ENCODE measurements at places on chromosomes 12 and 14.

- DNase-seq: no peak
Observed at GRCh38 chr12:52191841-52192791, at the start of gene KRT80. KRT80 (minus strand) TSS chr12:52192014; CDS start chr12:52191902, 112 bp downstream.

GRCh38 chr12:123936471-123936870 is 36.2 kb downstream of the CCDC92 start:
- no peak for DNase-seq

DNA sequence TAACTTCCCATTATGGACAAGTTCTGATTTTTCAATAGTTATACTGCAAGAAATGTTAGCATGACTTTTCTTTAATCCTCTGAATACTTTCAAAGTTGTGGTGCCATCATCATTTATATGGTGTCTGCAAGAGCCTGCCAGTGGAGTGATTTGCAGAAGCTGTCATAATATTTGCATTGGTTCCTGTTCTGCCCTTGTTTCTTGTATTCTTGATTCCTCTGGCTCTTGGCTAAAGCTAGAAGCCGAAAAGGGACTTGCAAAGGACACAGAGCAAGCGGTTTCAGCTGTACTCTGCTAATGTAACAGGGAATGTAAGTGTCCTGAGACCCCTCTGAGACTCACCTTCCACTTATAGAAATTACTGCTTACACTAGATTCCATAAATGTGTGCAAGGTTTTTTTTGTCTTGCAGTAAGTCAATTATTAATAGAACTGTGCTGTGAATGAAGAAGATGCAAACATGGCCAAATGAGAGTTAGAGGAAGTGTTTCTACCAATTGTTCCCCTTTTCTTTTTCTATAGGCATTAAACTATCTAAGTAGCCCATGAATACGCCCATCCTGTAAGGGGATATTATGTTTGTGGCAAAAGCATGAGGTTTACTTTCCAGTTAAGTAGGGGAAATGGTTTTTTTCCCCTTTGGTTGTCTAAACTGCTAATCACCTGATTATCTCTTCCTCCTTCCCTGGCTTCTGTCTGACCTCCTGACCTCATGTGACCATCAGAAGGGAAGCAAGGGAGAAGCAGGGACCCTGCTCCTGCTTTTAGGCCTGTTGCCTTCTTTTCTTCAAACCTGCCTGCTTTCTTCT is 5.3 kb downstream of the DYRK4 start:
- no peak for DNase-seq

DNA sequence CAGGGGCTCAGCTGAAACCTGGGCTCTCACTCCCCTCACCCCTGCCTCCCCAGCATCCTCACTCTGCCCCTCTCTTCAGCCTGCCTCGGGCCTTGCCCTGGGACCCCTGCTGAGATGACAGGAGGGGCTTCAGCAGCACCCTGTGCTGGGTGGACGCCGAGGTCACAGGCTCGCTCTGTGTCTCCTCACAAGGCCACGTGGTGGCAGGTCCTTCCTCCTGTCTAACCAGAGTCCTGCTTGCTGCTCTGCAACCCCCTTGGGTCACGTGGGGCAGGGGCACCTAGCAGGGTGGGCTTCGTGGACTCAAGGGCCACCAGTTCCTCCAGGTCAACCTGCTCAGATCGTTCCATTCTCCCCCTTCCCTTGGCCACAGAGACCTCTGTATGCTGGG is 90.4 kb downstream of the TMEM121 start:
- no peak for DNase-seq

DNA sequence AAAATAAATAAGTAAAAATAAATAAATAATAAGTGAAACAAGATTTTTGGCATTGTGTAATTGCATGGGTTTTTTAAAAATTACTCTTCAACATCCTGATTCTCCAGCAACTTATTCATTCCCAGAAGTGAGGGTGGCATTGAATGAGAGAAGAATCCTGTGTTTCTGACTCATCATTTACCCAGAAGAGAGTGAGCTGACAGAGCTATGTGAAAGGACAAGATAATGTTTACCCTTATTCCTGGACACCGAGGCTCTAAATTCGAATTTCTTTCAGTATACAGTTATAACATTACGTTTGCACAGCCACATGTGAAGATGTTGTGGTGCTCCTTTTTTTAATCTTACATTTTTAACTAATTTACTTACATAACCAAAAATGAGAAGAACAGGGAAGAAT is 36.4 kb downstream of the BBS10 start:
- DNase-seq: no peak

- DNase-seq: no peak
Observed at GRCh38 chr12:57726884-57727757, 11.4 kb downstream of the AGAP2 start.

- DNase-seq: no peak
Observed at GRCh38 chr12:85779768-85780167, 56.4 kb downstream of the RASSF9 start.

GRCh38 chr14:101073598-101073965 is 170.1 kb upstream of the RTL1 start:
- DNase-seq: no peak
